Activated B cell treated with CpG ODN at 0.5 μM for 24 hours (primary cell): ENCODE measurements at places on chromosomes 11 and 22. TPM values are rescaled to one million over a fixed set of nuclear protein-coding genes. Genes with fewer than 3 reads are reported as not detected.

The CLCF1 gene
- 28.2 and 30.7 TPM in 2 replicates for total RNA-seq

The NRIP3 gene
- 0.32 TPM in 1 of 2 replicates, not detected in the other for total RNA-seq

The SCUBE1 gene
- 0.12 TPM in 1 of 2 replicates, not detected in the other for total RNA-seq

The APOL5 gene
- total RNA-seq: not detected in 2 replicates

The GPR83 gene
- 0.16 and 0.17 TPM in 2 replicates for total RNA-seq

The MS4A12 gene
- total RNA-seq: not detected in 2 replicates

The OR51B4 gene
- total RNA-seq: not detected in 2 replicates

The IFITM10 gene
- not detected in 2 replicates for total RNA-seq

The GLYATL1 gene
- not detected in 2 replicates for total RNA-seq

The DSCAML1 gene
- 1.5 and 3.6 TPM in 2 replicates for total RNA-seq
